NCI-H1105 treated with DMSO at 0.1 percent for 48 hours (cell line): ENCODE measurements at places on chromosomes 4 and X.

- no peak for DNase-seq
Measured at GRCh38 chr4:34193451-34194154, 2050.7 kb downstream of the ARAP2 start.

DNA sequence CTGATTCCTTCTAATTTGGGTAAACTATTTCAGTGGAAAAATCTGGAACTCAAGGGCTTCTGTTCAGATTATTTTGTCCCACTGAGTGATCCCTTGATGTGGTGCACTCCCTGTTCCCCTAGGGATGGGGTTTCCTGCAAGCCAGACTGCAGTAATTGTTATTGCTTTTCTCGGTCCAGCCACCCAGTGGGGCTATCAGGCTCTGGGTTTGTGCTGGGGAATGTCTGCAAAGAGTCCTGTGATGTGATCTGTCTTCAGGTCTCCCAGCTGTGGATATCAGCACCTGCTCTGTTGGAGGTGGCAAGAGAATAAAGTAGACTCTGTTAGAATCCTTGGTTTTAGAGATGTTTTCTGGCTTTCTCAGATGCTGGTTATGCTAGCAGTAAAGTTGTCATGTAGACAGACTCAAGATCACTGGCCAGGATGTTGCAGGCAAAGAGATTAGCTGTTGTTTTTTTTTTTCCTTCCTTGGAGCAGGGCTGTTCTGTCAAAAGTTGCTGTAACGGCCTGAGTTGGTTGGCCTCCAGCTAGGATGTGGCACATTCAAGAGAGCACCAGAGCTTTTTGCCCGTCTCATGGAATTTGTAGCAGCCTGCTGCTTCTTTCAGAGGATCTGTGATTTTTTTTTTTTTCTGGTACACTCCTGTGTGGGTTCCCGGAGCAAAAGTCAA lies 1314.0 kb downstream of the PCDH19 start:
- no peak for DNase-seq

- DNase-seq, result no peak
Measured at GRCh38 chrX:111133389-111133788, 37.4 kb downstream of the PAK3 start.

GRCh38 chrX:57583477-57583876 lies 8.3 kb upstream of the ZXDB start:
- no peak for DNase-seq

DNA sequence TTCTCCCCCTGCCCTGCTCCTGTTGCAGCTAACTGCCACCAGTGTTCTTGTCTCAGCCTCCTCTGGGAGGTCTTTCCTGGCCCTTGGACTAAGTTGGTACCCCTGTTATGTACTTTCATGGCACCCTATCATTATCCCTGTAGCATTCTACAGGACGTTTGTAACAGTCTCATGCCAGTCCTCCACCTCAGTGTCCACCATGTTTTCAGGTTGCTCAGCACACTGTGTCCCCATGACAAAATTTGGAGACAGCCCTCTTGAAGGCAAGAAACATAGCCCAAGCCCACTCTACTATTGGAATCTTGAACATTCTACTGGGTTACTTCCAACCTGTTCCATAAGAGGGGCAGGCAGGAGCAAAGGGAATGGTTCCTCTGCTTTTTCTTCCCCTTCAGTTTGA lies 194.4 kb upstream of the ANXA3 start:
- no peak for DNase-seq

- DNase-seq, result no peak
Measured at GRCh38 chrX:129843209-129843458, 552 bp downstream of the ZDHHC9 start.

GRCh38 chr4:87150498-87151261 lies 69.7 kb downstream of the KLHL8 start:
- peak; percentile 54 for DNase-seq

DNA sequence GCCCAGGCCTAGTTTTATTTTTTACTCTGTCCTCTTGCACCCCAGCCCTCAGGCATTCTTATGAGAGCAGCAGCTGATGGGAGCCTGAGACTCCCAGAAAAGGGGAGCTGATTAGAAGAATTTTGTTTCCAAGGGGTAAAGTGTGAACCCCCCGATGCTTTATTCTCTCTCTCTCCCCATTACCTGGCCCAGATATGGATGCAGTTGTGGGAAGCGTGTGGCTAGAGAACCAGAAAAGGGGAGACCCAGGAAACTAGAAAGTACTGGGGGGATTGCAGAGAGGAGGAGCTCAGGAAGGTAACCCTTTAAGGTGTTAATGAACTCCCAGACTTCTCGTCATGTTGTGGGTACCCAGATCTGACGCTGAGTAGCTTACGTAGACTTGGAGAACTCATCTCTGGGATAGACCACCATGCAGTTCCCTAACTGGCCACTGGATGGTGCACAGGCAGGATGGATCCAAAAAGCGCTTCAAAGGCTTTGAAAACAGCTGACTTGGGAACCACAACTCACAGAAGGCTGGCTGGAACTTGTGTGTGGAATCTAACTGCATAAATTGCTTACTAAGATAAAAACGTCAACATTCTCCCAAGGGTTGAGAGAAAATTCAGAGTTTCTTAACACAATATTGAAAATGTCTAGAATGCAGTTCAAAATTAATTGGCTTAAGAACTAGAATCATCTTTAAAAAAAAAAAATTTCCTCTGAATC lies 64.7 kb downstream of the TBC1D14 start:
- peak; percentile 48 for DNase-seq

DNA sequence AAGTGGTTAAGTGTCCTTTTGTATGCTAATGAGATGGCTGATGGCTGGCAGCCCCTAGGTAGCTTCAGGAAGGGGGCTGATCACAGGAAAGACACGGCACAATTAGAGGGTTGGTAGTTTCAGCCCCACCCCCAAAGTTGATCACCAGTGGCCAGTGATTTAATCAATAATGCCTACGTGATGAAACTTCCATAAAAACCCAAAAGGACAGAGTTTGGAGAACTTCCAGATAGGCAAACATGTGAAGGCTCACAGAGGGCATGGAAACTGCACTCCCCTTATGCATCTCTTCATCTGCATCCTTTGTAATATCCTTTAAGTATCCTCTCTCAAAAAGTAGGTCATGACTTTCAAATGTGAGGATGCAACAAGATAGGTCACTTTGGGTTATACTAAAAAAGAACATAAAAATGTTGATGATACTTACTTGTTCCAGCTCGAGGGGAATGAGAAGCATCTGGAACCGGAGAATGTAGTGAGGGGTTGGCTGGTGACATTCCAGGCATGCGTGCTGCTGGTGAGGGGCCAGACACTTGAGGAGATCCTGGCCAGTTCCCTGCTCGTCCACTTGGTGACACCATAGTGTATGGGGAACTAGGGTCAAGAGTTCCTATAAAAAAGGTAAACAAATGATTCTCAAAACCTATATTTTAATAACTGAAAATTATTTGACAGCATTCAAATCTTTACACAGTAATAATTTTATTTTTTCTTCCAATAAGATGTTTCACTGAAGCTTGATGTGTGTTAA lies 16.7 kb upstream of the CXorf38 start:
- no peak for DNase-seq

- DNase-seq, result no peak
Measured at GRCh38 chr4:168433571-168433970, 46.7 kb downstream of the DDX60L start.

DNA sequence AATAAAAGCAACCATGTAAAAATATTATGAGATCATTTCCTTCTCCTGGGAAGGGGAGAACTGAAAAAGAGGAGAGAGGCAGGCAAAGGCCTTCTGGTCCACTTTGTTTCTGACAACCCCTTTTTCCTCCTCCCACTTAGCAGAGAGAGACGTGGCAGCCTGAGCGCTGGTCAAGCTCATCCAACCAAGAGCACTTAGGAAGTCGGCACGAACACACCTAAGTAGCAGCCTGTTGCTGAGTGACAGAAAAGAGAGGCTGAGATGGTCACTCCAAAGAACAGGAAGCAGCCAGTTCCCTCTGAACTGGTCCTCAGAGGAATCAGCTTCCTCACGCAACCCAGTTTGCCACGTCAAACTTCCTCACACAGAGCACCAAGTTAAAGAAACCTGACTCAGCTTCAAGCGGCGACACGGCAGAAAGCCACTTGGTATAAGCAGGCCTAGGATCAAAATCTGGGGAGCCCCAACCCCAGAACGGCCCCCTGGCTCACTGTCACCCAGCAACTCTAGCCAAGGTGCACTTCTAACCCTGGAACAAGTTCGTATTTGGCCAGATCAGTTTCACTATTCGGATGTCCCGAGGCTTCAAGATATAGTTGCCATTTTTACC lies 861 bp downstream of the SEC24D start:
- peak; percentile 16 for DNase-seq

DNA sequence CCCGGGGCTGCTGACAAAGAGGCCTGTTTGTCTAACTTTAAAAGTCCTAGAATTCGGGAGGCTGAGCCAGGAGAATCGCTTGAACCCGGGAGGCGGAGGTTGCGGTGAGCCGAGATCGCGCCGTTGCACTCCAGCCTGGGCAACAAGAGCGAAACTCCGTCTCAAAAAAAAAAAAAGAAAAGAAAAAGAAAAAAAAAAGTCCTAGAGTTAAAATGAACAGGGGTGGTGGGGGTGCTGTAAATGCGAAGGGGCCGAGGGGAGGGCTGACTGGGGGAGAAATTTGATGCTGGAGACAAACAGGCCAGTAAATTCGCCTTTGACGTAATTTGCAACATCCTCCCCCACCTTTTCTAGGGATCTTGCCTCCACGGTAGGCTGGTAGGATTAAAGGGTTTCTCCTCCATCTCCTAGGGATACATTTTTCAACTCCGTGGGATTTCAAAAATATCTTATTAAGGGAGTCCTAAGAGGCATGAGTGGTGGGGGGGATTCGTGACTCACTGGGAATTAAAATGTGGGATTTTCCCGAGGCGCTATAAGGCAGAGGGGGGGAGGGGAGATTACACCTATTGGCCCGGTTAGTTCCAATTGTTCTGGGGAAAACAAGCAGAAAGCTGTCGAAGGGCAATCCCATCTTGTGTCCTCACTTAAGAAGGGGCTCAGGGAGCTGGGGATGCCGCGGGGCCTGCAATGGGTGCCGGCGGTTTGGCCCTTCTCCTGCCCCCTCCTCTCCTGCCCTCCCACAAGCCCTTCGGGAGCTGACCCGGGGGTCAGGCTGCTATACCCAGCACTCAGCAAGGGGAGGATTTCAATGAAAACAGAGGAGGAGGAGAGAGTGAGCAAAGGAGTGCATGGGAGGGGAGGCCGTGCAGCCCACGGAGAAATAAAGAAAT lies 3.0 kb upstream of the BCOR start:
- no peak for DNase-seq

DNA sequence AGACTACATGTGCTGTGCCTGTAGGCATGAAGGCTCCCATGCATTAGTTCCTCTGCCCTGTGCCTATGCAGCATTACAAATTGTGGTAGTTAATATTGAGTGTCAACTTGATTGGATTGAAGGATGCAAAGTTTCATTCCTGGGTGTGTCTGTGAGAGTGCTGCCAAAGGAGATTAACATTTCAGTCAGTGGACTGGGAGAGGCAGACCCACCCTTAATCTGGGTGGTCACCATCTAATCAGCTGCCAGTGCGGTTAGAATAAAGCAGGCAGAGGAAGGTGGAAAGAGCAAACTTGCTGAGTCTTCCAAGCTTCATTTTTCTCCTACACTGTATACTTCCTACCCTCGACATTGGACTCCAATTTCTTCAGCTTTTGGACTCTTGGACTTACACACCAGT lies 460.2 kb upstream of the SMIM31 start:
- DNase-seq, result no peak

GRCh38 chr4:881709-882108 lies 50.4 kb downstream of the GAK start:
- no peak for DNase-seq

- DNase-seq, result no peak
Measured at GRCh38 chr4:180280726-180281297, 1962.4 kb upstream of the TENM3 start.

- DNase-seq, result no peak
Measured at GRCh38 chr4:135464311-135464710, 1262.7 kb upstream of the PABPC4L start.

- no peak for DNase-seq
Measured at GRCh38 chr4:5456296-5456845, 252.0 kb downstream of the EVC2 start.

- no peak for DNase-seq
Measured at GRCh38 chr4:48297256-48297846, 27.7 kb upstream of the TEC start.

DNA sequence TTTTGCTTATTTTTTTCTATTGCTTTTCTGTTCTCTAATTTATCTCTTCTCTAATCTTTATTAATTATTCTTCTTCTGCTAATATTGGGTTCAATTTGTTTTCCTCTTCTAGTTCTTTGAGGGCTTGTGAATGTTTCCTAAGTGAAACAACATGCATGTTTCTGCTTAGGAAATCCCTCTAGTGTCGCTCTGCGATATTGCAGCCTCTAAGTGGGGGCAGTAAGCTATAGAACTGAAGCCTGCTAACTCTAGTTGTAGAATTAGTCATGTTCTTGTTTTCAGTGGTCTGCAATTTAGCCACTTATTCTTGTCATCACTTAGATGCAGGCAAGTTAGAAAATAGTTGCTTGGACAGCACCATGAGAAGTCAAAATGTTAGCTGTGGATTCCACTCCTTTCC lies 222.6 kb downstream of the SPIN4 start:
- peak; percentile 1 for DNase-seq

DNA sequence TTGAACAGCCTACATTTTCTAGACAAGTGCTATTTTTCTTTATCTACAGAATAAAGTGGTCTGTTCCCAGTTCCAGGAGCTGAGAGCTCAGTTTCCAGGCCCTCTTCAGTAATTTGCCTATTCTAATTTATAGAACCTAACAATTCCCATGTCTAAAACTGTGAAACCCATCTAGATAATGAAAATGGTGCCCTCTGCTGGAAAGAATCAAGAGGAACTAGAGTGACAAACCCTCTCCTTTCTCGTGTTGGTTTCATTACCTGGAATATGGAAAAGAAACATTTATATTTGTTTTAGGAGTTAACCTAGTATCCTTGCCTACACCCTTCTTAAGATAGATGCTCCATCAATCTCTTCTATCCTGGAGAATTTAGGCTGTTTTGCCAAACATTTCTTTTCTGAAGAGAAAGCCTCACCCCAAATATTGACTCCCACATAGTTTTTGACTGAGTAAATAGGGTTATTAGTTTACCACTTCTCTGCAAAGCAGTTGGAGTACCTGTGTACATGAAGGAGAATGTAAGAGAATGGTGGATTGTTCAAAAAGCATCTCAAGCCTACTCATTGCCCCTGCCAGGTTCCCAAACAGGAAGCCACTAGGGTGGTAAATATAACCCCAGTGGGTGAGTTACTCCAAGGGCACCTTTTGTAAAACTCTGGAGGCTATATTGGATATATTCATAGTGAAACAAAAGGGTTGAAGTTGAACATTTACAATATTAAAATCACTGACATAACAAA lies 121.6 kb downstream of the RASL11B start:
- peak; percentile 57 for DNase-seq

- DNase-seq, result no peak
Measured at GRCh38 chrX:154824638-154825037, 9.8 kb downstream of the SMIM9 start.

GRCh38 chrX:100864657-100865391 lies 9.3 kb downstream of the NOX1 start:
- no peak for DNase-seq

- DNase-seq, result no peak
Measured at GRCh38 chrX:72624194-72624593, 51.6 kb upstream of the HDAC8 start.
